ENCODE measurements at places on chromosomes 1 and 21.

DNA sequence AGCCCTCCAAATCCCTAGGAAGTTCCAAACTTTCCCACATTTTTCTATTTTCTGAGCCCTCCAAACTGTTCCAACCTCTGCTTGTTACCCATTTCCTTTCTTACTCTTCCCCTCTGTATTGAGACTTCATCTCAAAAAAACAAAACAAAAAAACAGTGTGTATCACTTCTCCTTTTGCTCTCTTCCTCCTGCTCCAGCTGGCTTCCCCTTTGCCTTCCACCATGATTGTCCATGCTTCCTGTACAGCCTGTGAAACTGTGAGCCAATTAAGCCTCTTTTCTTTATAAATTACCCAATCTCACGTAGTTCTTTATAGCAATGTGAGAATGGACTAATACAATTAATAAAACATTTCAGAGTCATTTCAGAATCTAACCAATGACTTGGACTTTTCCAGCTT, 69.6 kb upstream of the KRTAP19-8 start:
- no peak for DNase-seq

DNA sequence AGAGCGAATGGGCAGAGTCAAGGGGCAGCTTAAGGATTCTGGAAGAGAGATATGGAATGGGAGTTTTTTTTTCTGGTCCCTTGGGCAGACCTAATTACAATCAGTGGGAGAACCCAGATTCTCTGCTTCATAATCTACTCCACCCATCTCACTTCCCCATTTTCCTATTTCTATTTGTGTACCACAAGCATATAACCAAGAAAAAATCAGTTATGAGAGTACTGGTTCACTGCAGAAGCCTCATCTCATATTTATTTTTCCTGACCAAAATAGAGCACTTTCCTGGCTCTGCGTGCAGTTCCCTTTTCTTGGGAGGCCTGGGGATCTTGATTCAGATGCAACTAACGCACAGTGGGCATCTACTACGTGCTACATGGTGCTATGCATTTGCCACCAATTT, 82.2 kb upstream of the SLFNL1 start:
- no peak for DNase-seq

DNA sequence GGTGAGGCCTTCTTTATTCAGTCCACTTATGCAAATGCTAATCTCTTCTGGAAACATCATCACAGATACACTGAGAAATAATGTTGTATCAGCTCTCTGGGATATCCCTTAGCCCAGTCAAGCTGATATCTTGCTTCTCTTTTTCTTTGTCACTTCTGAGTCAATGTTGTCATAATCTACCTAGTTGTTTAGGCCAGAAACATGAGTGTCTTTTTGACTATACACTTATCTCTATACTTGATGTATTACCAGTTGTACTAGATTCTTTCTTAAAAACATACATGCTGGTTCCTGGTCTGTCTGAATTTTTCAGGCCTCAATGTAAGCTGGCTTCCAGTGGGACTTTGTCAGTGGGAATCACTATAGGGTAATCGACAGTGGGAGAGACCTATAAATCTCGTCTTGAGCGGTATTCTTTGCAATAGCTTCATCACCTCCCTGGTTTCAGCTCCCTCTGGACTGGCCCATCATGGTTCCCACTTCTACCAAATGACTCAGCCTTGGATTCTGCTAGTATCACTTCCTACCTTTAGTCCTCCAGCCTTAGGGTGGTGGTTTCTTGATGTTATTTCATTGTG, 135.2 kb upstream of the CYYR1 start:
- no peak for DNase-seq

DNA sequence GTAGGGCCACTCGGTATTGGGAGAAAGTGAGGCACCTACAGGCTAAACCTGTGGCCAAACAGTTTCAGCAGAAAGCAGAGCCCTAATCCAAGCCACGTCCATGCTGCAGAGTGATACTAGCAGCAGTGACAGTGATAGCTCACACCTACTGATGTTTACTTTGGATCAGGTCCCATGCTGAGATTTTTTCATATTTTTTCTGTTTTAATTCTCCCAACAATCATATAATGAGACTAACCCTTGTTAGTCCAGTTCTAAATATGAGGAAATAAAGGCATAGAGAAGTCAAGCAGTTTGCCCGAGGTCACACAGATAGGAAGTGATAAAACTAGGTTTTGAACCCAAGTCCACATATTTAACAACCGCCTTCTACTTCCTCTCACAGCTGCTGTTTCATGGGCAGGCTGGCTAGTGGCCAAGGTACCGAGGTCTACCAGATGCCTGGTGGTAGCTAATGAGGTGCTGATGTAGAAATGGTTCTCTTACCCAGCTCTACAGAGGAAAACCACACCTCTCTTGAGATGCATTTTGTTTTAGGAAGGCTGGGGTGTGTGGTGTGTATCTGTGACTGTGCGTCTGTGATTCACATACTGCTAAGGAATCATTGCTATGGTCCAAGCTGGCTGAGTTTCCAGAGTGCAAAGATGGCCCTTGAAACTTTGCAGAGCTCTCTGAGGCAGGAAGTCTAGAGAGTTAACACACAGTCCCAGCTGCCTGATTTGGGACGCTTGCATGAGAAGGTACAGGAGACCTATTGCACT, 80.3 kb upstream of the ARTN start:
- no peak for DNase-seq

- DNase-seq = no peak
These were observed 10.6 kb downstream of the GBP5 start for GRCh38 chr1:89261926-89262515.

GRCh38 chr21:38255571-38256117, 1.1 kb upstream of the KCNJ15 start:
- DNase-seq = no peak

GRCh38 chr1:9233241-9233941, 1.2 kb upstream of the H6PD start:
- DNase-seq = no peak

DNA sequence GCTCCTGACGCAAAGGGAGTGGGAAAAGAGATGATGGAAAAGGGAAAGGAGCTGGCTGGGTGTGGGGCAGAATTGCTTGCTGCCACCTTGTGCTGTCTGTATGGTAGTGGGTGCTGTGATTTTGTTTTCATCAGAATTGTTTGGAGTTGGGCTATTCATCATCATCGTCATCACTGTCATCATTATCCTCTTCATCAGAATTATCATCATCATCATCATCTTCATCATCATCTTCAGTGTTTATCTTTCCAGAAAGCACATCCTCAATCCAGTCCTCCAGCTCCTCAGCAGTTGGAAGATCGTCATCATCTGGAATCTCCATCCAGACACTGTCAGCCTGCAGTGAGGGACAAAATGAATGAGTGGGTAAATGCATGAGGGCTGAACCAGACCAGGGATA, 59.3 kb downstream of the VANGL1 start:
- no peak for DNase-seq

DNA sequence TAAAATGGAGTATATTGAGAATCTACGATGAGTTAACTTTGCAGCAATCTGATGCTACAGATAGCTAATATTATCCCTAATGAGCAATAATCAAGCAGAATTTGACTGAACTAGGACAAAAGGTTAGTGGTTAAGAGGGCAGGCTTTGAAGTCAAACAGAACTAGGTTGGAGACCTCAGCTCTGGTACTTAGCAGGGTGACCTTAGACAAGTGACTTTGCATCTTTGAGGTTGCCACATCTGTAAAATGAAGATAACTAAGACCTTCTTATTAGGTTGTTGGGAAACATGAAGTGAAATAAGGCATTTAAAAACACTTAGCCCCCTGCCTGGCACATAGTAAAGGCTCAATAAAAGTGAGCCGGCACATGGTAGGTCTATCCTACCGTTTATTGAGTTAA, 4.3 kb upstream of the FUCA1 start:
- no peak for DNase-seq

- no peak for DNase-seq
These were observed 292.8 kb upstream of the B3GALT2 start for GRCh38 chr1:193479187-193479586.

DNA sequence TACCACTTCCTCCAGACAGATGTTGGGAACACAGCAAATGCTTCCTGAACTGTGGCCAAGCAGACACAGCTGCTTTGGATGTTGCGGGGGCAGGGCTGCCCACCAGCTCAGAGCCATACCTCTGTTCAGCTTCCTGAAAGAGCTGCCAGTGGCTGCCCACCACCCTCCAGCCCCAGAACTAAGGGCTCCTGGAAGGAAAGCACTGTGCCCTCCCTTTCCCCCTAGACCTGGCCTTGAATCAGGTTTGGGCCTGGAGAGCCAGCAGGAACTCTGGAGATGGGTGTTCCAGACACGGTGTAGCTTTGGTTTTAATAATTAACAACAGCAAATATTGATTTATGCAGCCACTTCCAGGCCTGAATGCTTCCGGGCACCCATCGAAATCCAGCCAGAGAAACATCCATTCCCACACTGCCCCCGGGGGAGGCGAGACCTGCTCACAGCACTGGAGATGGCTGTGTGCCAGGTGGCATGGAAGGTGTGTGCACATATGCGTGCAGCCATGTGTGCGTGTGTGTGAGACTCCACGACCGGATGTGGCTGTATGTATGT, 45.7 kb downstream of the RAP1GAP start:
- no peak for DNase-seq

GRCh38 chr1:183318433-183318832, 99.7 kb downstream of the NMNAT2 start:
- peak; percentile 46 for DNase-seq

GRCh38 chr1:206676499-206676898, 8.2 kb upstream of the MAPKAPK2 start:
- DNase-seq = no peak

- no peak for DNase-seq
These were observed 17.3 kb upstream of the TSPEAR start for GRCh38 chr21:44728716-44729115.

GRCh38 chr1:212759683-212760082, 31.9 kb downstream of the NSL1 start:
- DNase-seq = no peak

- DNase-seq = no peak
These were observed 3.0 kb downstream of the SWT1 start for GRCh38 chr1:185159966-185160365.

- no peak for DNase-seq
These were observed 100.6 kb downstream of the DISC1 start for GRCh38 chr1:231727171-231727570.

DNA sequence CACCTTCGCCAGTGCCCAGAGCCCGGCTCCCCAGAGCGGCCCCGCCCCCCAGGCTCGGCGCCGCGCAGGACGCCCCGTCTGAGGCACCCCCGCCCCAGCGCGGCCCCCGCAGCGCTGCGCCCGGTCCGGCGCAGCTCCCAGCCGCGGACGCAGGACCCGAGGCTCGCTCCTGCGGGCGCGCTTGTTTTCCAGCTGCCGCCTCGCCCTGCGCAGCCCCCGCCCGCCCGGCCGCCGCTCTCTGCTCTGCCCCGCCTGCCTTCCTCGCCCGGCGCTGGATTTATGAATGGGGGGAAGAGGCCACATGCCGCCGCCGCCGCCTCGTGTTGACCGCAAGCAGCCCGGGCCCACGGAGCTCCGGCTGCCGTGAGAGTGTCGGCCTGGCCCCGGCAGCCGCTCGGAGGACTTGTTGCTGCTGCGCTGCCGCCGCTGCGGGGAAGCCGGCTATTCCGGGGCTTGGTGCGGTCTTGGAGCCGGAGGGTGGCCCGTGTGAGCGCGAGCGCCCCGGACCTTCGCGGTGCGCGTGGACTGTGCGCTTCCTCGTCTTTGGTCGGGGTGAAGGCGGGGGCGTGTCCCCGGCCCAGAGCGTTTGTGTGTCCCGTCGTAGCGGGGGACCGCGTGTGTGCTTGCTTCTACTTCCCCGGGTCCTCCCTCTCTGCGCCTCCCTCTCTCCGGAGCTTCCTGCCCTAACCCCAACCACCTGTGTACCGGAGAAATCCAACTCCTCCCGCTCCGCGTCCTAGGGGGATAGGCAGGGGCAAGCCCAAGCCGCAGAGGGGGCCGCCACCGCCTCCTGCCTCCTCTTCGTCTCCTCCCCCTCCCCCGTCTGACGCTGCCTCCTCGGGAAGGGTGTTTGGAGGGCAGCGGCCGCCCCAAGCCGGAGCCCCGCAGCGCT, 736 bp downstream of the KCNC4 start:
- peak; percentile 71 for DNase-seq

GRCh38 chr1:116089870-116090269, 21.3 kb upstream of the MAB21L3 start:
- no peak for DNase-seq

DNA sequence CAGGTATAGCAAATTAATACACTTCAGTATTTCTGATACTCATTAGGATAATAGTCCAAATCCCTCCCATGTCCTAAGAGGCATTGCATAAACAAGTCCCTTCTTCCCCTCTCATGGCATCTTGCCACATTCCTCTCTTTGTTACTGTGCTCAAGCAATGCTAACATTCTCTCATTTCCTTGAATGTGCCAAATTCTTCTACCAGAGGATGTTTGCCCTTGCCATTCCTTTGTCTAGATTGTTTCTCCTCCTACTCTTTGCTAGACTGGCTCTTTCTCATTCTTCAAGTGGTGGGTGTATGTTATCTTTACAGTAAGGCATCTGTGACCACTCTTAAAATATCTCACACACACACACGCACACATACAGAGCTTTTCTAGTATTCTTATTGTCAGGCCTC, 621.0 kb upstream of the CXADR start:
- DNase-seq = peak; percentile 26

DNA sequence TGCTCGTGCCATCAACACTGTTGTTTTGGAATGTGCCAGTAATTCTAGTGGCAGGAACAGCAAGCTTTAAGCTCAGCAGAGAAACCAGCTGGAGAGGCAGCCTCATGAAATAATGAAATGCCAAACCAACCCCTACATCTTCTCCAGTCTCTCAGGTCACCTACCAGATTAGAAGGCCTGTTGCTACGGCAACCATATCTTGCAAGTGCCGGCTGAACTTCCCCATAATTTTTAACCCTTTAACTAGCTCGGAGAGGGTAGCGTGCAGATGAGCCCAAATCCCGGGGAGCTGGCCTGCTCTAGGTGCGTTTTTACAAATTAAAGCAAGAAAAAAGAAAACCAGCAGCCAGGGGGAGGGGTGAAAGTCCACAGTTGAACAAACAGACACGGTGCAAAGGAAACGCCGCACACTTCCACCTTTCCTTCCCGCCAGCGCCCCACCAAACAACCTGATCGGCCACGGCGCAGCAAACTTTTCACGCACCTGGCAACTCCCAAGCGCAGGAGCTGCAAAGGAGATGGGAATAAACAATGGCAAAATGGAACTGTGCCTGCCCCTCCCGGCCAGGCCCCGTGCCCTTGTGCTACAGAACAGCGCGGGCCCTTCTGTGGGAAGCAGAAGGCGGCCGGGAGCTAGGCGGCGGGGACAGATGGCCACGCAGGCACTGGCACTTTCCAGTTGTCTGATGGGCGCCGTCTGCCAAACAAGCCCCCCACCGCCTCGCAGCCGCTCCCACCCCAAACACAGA, 50.1 kb downstream of the SSBP3 start:
- DNase-seq = no peak

- peak; percentile 24 for DNase-seq
These were observed 669.8 kb upstream of the B3GALT2 start for GRCh38 chr1:193856261-193856660.

Measured in HAP-1 (cell line).